ENCODE measurements at places on chromosomes 12 and 14.

DNA sequence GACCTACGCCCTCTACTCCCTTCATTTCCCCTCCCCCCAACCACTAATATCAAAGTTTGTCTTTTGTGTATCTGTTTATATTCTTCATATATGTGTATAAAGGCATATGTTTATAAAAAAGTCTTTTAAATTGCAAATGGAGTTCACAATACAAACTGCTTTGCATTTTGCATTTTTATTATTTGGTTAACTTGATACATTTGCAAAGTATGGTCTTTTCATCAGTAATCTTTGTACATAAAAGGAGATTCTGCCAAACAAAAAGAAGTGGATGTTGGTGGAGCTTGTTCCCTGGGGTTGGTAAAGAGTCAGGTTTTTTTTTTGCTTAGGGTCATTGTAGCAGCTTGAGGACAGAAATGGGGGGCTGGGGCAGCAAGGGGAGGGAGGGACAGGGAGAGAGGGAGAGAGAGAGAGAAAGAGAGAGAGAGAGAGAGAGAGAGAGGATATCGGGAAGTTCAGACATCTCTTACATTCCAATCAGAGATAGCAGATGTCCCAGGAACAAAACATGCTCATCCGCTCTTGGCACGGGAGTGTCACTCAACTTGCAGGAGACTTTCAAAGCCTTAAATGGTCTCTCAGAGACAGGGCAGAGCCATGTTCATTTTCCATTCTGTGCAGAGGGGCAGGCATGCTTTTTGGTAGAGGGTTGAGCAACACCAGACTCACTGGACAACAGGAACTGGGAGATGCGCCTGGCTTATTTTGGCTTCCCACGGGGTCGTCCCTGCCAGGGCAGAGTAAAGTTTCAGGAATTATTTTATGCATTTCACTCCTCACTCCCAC lies 44.8 kb upstream of the TBX5 start:
- DNase-seq = no peak

DNA sequence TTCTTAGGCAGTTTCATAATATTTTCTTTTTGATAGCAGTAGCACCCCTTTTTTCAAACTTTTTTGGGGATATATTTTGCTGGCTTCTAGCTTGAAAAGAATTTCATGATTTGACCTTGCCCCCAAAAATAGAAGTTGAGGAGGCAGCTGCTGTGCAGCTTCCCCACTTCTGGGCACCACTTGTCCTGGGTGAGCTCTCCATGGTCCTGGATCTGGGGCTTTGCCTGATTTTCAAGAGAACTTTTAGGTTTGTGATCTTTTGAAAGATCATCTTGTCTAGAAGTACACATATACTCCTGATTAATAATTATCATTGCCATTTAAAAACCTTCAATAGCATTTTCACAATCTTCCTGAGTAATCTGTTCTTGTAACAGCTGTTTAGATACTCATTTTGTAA lies 271.6 kb downstream of the NPAS3 start:
- DNase-seq = no peak

GRCh38 chr14:71169861-71170260 lies 262.6 kb downstream of the PCNX1 start:
- DNase-seq = no peak

GRCh38 chr14:69629225-69630127 lies 18.1 kb downstream of the SUSD6 start:
- DNase-seq = no peak

GRCh38 chr14:95301527-95302187 lies 18.1 kb downstream of the CLMN start:
- no peak for DNase-seq

DNA sequence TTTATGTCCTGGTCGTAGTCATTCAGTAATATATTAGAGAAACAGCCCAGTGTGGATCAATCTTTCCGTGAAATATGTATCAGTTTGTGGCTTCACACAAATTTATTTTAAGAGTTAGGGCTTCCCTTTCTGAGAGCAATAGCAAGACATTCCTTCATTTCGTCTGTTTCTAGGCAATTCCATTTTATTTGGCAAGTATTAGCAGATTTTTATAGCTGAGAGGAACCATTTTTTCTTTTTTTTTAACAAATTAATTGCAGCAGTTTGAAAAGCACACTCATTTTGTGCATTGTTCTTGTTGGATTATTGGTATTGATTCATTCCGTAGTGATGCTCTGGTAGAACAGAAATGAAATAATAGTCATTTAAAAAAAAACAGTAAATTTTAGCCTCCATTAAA lies 132.9 kb downstream of the SRGAP1 start:
- DNase-seq = no peak

DNA sequence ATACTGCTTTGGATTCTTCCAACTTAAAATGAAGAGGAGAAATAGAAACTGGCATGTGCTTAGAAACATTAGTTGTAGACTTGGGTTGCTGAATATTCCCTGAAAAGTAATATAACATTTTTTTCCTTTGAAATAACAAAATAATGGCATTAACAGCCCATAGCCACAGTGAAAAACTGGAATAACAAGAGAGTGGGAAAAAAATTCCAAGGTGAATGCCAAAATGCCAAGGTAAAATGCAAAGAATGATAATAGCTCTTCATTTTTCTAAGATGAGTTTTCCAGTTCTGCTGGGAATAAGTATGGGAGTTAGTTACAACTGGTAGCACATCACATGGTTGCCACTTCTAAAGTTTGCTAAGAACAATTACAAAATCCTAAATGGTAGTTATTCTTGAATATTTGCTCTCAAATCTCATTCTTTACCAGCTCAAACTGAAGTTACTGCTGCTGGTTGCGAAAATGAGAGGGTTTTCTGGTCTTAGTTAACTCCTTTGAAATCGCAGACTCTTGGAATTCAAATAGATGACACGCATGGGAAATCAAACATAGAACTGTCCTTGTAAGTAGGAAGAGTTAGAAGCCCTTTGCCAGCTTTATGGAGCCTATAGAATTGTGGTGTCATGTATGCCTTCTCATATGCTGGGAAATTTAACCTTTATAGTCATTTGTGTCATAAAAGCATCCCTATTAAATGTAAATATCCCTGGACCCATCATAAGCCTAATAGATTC lies 165.0 kb upstream of the DCN start:
- no peak for DNase-seq

DNA sequence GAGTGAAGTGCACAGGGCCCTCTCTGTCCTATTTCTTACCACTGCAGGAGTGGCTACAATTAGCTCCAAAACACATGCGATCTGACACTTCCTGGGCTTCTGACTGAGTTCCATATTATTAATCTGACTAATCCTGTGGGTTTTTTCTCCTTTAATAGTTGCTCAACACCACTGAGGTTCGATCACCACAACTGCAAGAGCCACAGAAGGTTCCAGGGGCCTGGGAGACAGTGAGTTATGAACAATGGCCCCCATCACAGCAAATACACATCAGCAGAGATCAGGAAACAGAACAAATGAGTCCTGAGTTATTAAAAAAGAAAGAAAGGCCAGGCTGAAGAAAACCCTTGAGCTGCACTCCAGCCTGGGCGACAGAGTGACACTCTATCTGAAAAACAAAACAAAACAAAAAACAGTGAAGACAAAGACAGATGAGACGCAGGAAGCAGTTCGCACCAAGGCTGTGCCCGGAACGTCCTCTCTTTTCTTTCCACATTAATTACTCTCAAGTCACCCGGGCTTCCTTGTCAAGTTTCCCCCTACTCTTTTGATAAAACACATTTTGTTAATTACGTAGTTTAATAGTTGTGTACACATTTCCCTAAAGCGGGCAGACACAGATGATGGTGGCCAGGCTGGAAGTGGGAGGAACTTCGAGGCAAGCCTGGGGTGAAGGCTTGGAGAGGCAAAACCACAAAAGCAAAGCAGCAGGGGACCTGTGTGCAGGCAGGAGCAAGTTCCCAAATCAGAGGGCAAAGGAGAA lies 42.7 kb downstream of the CDC42BPB start:
- no peak for DNase-seq

DNA sequence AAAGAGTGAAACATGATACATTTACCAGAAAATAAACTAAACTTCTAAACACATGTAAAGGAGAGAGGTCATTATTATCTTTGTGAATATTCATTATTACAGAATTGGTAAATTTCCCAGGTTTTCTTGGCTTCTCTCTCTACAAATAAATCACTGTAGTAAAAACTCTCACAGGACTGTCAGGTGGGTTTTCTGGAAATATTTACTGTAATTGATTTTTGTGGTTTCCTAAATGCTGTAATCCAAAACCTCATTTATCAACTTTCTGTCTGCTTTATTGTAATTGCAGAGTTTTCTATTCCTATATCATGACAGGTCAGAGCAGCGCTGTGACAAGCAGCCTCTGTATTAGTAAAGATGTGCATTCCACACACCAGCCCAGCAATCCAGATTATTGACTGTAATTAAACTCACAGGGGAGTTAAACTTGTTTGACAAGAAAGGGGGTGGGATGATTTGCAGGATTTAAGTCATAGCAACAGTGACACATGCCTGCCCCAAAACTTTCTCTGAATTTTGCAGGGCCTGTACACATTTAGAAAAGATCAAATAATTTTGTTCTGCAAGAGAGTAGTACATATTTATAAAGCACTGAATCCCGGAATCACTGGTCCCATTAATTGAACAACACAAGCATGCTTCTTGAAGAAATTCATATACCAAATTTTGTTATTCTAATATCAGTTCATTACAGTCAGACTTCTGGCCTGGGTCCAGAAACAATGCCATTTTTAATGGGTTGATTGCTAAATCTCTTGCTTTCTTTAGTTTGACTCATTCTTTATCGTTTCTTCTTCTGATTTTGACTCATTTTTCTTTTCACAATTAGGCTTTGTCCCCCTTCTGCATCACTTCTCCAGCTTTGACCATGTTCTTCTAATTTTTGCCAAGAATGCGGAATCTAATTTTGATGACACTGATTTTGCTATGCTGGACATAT lies 42.2 kb downstream of the PTPRO start:
- DNase-seq = no peak

DNA sequence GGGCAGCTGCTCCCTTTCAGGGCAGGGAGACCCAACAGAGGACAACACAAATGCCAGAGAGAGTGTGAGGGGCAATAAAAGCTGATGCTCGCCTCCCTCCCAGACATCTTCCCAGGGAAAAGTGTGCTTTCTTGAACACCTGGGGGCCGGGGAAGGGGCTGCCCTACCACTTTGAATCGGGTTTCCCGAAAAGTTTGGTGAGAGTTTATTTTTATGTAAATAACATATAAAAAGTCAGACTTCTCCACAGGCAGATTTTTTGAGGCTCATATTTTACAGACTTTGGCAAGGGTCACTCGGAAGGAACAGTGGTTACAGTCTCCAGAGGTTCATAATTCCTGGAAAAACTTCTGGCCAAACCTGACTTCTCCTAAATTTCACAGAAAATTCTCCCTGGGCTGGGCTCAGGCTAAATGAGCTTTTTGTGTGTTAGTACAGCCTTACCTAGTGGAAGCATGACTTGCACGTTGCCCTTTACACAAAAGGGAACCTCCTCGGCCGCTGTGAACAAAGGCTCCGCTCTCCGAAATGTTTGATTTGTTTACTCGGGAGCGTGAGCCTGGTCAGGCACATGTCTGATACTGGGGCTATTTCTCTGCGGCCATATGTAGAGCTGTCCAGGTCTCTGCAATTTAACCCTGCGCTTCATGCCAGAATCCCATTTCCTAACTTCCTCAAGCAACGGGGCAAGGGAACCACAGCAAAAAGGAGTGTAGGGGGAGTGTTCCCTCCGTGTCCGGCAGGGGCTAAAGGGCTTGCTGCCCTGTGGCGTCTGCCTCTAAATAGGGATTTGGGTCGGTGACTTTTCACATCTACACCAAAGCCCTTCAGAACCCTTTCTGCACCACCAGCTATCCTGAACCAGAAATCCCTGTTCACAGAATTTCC lies 3.4 kb downstream of the RTL1 start:
- no peak for DNase-seq

GRCh38 chr14:22419620-22420019 lies 169.4 kb downstream of the DAD1 start:
- no peak for DNase-seq

DNA sequence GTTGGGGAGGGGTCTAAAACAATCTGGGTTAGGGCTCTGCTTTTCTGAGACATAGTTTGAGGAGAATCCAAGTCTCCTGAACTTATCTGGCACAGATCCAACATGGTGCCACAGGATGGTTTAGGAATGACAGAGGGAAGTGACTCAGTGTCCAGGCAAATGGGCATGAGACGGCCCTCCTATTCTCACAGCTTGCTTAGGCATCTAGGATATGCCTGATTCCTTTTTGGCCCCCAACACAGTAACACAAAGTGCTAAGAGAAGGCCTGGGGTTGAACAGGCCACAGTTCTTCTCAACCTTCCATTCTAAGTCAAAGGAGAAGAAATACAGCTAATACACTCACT lies 117.7 kb downstream of the ZFP36L1 start:
- no peak for DNase-seq

DNA sequence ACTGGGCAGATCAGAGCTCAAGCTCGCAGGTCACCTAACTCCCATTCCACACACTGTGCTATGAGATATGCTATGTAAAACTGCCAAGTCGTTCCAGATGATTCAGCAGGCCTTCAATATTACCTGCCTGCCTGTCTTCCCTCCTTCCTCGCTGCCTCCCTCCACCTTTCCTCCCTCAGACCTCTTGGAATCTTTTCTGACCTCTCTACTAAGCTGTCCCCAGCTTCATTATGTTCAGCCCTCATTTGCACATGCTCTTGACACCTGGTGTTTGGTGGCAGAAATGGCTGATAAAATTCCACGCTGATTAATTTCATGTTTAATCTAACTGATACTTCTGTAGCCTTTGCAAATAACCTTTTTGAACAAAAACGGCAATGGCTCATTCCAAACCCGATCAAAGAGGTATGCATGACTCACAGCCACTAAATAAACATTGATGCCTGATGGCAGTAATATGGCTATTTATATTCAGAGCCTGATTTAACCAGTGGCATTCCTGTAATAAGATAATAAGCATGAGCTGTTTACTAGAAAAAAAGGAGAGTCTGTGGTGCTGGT lies 130.8 kb upstream of the EGLN3 start:
- no peak for DNase-seq

DNA sequence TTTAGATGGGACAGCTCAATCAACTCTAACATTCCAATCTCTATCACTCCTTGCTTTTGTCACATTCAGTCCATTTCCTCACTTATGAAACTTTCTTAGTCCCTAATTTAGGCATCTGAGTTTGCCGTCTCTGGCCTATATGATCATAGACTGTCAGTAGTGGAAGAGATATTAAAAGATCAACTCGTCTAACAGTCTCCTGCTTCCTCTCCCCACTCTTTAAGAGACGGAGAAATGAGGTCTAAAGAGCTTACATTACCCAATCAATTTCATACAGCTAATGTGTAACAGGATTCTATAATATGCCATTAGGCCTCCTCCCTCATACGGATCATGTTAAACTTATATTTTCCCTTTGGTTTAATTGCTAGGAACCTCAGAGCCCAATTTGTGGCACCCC lies 6.5 kb upstream of the ATP23 start:
- no peak for DNase-seq

GRCh38 chr14:71574976-71575375 lies 357.3 kb upstream of the RGS6 start:
- DNase-seq = no peak

GRCh38 chr12:110670161-110670701 lies 18.7 kb downstream of the HVCN1 start:
- no peak for DNase-seq

DNA sequence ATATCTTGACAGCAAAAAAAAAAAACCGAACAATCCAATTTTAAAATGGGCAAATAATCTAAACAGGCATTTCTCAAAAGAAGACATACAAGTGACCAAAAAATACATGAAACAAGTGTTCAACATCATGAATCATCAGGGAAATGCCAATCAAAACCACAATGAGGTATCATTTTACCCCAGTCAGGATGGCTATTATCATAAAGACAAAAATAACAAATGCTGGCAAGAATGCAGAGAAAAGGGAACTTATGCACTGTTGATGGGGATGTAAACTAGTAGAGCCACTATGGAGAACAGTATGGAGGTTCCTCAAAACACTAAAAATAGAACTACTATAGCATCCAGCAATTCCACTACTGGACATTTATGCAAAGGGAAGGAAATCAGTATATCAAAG lies 448.2 kb downstream of the RGS6 start:
- DNase-seq = no peak
